ENCODE measurements at places on chromosomes 3 and 15.

- no peak for DNase-seq
These were observed 81.8 kb downstream of the LRIG1 start for GRCh38 chr3:66419036-66419435.

DNA sequence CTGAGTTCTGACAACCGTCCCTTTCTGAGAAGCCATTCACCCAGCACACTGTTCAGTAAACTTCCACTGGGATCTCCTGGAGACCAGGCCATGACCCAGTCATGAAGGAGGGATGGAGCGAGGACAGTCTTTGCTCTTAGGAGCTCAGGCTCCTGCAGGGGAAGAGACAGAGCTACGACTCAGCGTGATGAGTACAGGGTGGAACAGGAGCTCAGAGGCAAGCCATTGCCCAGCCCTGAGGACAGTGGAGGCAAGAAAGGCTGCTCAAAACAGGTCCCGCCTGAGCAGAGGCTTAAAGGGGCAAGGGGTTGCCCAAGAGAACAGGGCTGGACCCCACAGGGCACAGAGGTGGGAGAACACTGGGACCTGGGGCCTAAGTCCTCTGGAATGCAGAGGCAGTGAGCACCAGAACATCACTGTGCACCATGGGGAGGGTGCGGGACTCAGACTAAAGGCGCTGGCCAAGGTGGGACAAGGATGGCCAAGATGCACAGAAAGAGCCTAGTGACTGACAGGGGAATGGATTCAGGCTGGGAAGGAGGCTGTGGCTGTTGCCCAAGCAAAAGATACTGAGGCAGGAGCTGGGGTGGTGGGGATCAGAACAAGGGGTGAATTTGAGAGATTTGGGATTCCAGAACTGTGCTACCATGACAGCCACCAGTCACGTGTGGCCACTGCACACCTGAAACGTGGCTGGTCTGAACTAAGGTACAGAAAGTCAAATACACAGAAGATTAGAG, 25.8 kb downstream of the TMEM43 start:
- no peak for DNase-seq

GRCh38 chr3:157104521-157104920, 55.4 kb downstream of the CCNL1 start:
- DNase-seq: no peak

- no peak for DNase-seq
These were observed 10.6 kb downstream of the XXYLT1 start for GRCh38 chr3:195260280-195260905.

DNA sequence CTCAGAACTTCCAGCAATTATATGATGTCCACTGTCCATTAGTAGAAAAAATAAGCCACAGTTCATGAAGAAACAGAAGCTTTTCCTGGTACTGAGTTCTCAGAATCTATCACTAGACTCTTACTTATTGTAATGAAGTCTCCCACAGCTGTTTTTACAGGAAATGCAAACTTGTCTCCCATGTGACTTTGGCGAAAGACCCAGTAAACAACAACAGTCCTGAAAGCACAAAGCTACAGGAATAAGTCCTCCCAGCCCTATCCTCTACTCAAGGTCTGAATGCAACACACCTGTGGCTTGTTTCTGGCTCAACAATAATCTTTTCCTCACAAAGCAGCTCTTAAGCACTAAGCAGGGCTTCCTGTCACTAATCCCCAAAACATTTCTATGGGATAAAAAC, 55.9 kb downstream of the EOMES start:
- no peak for DNase-seq

DNA sequence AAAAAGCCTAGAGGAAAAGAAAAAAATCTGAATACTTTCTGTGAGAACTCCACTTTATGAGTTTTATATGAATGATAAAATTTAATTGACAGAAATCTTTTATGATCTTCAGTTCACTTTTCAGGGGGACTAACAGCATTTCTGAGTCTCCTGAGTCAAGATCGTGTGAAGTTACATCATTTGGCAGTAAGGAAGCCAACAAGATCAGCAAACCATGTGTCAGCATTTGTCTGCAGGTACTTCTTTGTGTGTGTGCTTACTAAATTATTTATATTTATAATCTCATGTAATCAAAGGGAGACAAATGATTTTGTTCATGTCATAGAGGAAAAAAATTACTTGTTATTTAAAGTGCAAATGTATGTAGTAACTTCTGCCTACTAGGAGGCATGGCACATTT, 217.6 kb downstream of the MBNL1 start:
- no peak for DNase-seq

DNA sequence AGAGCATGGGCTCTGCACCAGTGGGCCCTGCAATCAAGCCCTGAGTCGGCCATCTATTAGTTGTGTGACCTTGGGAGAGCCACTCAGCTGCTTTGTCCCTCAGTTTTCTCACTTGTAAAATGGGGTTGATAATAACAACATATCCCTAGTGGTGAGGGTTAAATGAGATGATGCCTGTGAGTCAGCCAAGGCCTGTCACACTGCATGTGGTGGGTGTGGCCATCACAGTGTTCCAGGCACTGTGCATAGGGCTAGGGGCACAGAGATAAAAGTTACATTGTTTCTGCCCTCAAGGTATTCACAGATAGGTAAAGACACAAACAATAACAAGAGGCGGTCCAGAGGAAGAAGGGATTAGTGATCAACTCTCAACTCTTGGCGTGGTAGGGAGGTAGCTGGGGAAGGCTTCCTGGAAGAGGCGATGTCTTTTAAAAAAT, 19.5 kb downstream of the SMAD6 start:
- no peak for DNase-seq

GRCh38 chr15:93759629-93760028, 471.7 kb upstream of the MCTP2 start:
- DNase-seq: no peak

DNA sequence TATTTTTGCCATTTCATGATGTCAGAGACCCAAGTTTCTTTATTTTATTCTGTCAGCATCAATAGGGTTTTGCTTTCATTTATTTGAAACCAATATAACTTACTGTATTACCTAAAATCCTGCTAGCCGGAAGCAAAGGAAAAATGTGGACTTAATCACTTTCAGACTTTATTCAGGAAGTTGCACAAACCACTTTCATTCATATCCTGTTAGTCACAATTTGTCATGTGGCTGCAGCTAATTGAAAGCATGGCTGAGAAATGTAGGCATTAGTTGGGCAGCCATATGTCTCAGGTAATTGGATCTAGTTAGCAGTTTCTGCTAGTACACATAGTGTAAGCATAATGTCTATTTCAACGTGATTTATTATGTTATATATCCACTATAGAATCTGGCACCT, 462.3 kb upstream of the SGO1 start:
- peak; percentile 59 for DNase-seq

DNA sequence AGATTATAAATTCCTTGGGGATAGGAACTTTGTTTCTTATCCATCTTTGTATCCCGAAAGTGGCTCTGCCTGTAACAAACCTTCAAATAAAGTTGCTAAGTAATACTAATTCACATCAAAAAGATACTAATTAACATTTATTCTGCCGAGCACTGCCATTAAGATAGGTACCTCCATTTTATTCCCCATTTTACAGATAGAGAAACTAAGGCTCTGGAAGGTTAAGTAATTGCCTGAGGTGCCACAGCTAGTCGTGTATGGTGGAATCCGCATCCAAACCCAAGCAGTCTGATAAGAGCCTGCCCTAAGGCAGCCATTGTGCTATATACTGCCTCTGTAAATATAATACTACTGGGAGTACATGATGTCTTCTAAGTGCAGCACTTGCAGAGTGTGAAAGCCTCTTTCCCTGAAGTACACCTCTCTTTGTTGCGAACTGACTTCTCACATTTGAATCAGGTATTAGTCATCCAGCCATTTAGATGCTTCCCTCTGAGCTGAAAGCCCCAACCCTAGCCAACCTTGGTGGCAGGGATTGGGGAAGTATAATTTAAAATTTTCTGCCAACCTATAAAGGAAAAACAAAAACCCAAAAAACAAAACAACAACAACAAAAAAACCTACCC, 78.5 kb upstream of the CHD2 start:
- DNase-seq: no peak

DNA sequence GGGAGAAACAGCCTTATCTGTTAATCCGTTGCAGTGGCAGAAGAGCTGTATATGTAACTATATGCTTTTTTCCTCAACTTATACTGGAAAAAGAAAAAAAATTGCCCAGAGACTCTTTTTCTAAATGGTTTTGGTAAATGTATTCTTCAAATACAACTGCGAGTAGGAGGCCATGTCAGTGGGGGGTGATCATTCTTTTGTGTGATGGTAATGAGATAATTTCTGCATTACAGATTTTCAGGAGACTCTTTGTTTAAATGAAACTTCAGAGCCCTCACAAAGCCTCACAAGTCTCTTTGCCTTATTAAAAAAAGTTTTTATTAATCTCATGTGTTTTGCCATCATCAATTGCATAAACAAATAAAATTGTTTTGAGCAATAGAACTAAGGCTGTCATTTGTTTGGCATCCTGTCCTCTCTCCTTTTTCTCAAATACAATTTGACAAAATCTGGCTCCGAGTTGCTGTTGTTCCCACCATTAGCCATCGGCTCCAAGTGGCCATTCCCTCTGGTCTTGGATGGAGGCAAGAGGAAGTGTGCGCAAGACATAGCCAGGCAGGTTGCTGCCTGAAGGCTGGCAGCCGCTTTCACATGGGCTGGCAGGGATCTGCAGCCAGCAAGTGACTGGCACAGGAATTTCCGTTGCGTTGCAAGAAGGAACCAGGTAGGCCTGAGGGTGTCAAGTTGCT, 116.7 kb downstream of the FNDC3B start:
- no peak for DNase-seq

GRCh38 chr3:40381904-40382616, 4.9 kb upstream of the ENTPD3 start:
- DNase-seq: no peak

- no peak for DNase-seq
These were observed 31.3 kb downstream of the SUSD5 start for GRCh38 chr3:33187368-33187634.

- no peak for DNase-seq
These were observed 4.4 kb upstream of the PLSCR2 start for GRCh38 chr3:146473726-146474125.

GRCh38 chr3:76811418-76811817, 228.5 kb upstream of the ROBO2 start:
- DNase-seq: no peak

DNA sequence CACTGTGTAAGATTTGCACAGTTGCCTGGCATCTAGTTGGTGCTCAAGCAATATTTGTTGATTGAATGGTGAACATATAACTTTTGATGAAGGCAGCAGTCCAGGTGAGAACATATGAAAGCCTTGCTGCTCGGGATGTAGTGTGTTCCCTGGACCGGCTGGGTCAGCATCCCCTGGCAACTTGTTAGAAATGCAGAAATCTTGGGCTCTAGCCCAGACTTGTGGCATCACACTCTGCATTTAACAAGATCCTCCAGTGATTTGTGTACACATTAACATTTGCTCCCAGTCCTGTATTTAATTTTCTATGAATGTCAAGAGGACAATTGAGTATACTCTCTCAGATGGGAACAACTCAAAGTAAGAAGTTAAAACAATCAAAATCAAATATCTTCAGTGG, 69.0 kb upstream of the SAMMSON start:
- DNase-seq: no peak

DNA sequence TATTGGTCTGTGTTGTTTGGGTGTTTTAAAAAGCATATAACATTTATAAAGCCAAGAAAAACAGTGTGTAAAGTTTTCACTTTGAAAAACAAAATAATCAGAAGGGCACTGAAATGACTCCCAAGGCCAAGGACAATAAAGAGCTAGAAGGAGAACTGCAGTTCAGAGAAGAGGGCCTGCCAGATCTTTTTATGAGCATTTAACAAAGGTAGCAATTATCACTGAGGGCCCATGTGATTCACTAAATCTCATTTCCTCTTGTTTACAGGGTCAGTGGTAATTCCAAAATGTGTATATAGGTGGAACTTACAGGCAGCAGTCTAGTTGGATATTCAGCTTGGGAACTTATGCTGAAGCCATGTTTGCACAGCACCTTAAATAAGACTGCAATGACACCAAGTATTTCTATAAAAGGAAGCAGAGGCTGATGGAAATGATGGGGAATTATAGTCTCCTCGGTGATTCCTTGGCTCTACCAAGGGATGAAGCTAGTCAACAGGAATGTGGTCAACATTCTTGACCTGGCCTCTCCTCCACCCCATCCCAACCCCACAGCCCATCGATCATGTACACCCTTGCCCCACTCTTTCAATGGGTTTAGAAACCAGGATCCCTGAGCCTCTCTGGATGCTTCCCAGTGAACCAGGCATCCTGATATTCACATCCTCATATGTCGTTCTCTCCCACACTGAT, 54.4 kb upstream of the THUMPD3 start:
- DNase-seq: no peak

- DNase-seq: no peak
These were observed 584.4 kb upstream of the TBL1XR1 start for GRCh38 chr3:177781686-177782161.

GRCh38 chr3:144052275-144052674, 80.7 kb downstream of the DIPK2A start:
- no peak for DNase-seq

DNA sequence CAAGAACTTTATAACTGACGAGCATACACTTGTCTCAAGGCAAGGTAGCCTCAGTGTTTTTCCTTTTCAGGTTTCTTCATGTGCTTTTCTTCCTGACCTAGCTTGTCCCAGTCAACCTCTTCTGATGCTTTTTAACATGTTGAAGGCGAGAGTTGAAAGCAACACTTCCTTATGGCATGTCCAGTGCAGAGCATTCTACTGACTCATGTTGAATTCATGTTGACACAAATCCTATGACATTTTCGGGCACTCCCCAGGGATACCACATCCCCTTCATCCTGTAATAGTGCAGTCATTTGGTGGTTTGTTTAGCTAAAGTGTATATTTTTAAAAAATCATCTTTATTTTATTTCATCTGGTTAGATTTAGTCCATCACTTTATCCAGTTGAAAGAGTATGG, 75.9 kb upstream of the CBLB start:
- peak; percentile 89 for DNase-seq

GRCh38 chr15:63436872-63437375, 55.3 kb upstream of the CA12 start:
- peak; percentile 19 for DNase-seq

DNA sequence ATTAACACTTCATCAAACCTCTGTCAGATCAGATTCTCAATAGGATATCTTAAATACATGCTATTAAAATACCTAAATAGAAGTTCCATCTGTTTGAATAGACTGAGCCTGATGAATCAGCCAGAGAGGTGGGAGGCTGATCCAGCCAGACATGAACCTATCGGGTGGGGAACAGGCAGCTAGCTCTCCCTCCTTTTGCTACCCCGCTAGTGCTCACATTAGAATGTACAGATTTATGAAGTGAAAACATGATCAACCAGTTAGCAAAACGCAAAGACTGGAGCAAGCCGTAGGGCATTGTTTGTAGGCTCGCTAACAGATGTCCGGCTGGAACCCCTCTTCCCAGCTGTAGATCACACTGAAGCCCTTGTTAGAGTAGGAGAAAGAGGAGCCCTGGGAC, 54.4 kb downstream of the GTF2E1 start:
- no peak for DNase-seq

- DNase-seq: no peak
These were observed 113.9 kb downstream of the POLQ start for GRCh38 chr3:121431726-121432517.

DNA sequence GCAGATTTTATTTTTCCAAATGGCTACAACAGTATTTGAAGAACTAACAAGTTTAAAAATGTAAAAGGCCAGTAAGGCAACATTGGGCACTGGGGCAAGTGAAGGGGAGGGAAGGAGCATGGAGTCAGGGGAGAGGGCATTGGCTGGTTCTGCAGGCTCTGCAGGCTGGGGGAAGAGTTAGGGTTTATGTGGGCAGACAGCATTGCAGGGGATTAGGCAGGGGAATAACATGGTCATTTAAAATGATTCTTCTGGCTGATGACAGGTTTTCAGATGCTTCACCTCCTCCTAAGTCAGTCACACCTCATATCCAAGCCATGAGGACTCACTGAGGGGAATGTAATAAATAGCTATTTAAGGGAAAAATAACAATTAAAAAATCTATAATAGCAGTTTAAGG, 52.6 kb downstream of the BTD start:
- DNase-seq: no peak

Data from HS-27A (cell line).